ENCODE measurements at places on chromosomes 13 and 19.

DNA sequence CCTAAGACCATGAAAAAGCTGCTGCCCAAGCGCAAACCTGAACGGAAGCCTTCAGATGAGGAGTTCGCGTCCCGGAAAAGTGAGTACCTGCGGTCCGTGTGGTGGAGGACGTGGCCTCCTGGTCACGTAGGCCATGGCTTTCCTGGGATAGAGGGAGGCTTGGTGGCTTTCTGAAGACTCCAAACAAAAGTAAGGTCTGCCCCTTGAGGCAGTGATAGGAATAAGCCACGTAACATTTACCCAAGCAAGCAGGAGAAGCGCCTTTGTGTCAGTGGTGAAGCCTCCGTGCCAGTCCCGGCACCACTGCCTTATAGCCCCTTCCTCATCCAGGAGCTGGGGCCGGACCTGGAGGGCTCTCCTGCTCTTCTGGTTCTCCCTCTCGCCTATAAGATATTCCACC, 34.3 kb upstream of the TEX29 start:
- no peak for DNase-seq

GRCh38 chr13:42547612-42548011, 26.3 kb upstream of the TNFSF11 start:
- no peak for DNase-seq

GRCh38 chr19:13404236-13404635, 102.0 kb downstream of the CACNA1A start:
- DNase-seq: no peak

- no peak for DNase-seq
Observed at GRCh38 chr13:99398916-99399622, 91.9 kb upstream of the GPR183 start.

DNA sequence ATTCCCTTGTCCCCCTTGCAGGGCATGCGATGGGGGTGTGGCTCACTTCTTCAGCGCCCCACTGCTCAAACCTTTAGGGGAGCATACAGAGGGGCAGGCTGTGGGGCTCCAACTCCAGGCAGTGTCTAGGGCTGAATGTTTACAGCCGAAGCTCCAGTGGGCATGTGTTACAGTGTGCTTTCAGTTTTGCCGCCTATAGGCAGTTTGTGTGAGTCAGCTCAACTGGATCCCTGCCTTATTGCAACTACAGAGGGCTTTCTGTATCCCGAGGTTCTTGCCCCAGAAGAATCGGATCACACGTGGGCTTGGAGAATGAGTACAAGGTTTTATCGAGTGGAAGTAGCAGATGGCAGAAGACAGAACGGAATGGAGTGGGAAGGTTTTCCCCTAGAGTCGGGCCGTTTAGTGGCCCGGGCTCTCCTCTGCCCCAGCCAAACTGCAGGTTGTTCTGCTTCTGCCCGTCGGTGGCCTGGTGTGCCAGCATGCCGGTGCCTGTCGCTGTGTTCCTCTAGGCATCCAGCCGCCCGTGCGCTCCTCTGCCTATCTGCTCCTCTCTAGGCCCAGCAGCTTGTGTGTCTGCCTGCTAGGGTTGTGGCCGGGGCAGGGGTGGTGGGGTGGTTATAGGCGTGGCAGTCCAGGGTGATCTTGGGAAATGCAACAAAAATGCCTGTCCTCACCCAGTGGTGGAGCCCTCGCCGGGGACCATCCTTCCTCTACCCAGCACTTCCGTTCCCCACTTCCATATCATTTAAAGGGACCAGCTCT, 435.9 kb upstream of the SGCG start:
- DNase-seq: no peak

GRCh38 chr13:31320946-31321345, 121.2 kb downstream of the B3GLCT start:
- DNase-seq: no peak

DNA sequence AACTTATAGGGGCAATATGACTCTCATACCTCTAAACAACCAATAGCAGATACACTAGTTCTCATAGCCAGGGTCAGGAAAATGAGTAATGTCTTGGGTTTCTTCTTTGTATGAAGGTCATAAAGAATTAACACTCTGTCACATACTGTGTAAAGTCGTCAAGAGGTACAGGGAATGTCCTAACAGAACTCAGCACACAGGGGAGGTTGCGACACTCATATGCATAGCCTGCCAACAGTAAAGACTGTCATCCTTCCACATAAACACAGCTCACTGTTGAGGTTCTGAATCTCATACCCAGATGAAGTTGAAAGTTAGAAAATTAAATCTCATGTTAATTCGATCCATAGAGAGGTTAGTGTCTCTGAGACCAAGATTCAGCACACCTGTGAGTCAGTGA, 34.2 kb upstream of the ZNF254 start:
- no peak for DNase-seq

DNA sequence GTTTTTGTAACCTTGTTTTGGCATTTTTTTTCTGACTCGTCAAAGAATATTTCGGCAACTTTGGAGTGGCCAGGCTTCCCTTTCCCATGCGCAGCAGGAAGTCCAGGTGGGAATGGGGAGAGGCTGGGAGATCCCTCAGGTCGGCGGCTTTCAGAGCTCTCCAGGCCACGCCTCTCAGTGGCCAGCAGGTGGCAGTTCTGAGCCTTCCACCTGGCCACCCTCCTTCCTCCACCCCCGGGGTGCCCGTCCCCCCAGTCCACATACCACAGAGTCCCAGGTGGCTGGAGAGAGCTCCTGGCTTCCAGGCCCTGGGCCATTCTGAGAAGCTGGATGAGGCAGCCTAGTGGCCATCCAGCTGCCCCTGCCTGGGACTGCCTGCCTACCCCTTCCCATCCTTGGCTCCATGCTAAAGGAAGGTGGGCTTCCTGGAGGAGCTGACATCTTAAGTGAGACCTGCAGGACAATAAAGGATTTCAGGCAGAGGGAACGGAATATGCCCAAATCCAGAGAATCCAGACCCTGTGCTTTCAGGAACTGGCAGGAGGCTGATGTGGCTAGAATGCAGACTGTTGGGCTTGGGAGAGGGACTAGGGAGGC, 46.3 kb downstream of the CCNE1 start:
- no peak for DNase-seq
